ENCODE measurements at places on chromosomes 2 and 18.

GRCh38 chr2:1493431-1494126, 80.3 kb downstream of the TPO start:
- DNase-seq = no peak

DNA sequence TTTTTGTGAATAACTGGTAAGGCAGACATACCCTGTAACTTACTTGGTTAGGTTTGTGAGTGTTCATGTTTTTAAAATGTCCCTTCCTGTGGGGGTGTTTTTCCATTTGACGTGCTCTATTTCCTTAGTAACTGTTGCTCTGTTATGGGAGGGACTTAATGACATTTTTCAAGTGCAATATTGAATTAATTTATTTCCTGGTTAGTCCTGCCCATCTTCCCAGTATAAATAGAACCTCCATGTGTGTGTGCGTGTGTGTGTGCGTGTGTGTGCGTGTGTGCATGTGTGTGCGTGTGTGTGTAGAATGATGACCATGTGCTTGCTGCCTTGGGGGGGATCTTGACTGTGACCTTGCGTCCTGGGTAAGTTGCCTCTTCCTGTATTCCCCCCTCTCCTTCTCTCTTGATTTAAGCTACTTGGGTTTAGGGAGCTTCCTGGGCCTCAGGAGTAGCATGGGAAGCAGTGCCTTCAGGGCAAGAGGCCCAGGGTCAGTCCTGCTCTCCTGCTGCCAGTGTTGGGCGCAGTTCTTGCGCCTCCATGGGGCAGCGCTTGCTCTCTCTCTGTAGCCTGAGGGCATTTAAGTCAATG, 163.9 kb downstream of the LDLRAD4 start:
- peak; percentile 29 for DNase-seq

- no peak for DNase-seq
Observed at GRCh38 chr2:190123956-190124355, 61.4 kb upstream of the MSTN start.

DNA sequence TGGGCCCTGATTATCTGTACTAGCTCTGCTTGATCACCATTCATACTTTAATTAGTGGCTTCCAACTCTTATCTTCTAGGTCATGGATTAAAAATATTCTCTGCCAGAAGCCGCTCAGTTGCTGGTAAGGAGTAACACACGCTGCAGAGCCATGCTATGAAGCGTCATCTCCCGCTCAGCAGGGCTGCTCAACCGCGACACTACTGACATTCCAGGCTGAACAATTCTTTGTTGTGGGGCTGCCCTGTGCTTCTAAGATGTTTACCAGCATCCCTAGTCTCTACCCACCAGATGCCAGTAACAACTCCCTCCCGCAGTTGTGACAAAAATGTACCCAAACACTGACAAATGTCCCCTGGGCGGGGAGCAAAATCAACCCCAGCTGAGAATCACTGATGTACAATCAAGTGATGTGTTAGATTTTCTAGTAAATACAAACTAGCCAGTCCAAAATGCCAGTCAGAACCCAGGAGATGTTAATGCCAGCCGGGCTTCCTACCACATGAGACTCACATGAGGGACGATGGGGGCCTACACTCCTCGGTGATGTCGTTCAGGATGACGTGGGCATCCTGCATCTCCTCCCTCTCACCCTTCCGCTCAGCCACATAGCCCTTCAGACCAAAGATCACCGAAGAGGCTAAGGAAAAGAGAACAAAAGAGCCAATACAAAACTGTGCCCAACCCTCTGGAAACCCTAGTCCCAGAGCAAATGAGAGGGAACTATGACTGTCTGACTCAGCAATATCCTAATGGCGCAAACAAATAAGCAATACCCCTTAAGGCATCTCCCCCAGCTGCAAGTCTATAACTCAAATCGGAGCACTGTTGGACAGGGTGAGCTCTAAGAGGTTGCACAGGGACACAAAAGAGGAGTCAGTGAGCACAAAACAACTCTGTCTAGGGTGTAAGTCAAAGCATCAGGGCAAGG, 15.6 kb downstream of the ILKAP start:
- no peak for DNase-seq

GRCh38 chr2:71129902-71130151, 202 bp downstream of the MCEE start:
- DNase-seq = no peak

- DNase-seq = no peak
Observed at GRCh38 chr2:133835821-133836619, 267.8 kb upstream of the NCKAP5 start.

DNA sequence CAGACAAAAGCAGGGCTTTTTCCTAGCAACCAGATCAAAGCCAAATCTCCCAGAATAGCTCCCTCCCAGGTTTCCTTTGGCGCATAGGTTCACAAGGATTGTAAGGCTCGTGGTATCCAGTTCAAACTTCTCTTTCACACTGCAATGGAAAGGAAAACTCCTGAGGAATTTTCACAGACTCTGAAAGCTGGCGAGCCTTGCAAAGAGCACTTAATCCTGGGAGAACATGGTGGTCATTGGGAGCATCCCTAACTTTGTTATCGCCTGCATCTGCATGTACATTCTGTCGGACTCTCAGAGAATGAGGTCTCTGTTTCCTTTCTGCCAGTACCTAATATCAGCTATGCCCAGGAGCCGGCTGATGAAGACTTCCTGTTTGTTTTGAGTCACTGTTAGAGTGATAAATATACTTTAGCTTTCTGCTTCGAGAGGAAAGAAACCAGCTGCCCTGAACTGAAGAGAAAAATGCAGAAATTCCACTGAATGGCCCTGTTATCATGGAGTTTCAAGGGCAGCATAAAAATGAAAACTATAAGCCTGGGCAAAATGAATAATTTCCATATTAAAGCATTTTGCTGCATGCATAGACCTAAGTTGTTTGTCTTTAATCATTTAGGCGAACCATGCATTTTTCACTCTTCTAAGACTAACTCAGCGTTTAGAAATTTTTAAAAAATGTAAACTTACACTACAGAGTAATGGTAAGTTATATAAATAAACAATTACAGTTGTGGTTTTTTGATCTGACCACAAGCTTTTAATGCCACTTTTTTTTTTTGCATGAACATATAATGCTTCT, 76.4 kb upstream of the ZEB2 start:
- DNase-seq = peak; percentile 41

GRCh38 chr2:127155947-127156346, 49.0 kb upstream of the BIN1 start:
- DNase-seq = no peak

DNA sequence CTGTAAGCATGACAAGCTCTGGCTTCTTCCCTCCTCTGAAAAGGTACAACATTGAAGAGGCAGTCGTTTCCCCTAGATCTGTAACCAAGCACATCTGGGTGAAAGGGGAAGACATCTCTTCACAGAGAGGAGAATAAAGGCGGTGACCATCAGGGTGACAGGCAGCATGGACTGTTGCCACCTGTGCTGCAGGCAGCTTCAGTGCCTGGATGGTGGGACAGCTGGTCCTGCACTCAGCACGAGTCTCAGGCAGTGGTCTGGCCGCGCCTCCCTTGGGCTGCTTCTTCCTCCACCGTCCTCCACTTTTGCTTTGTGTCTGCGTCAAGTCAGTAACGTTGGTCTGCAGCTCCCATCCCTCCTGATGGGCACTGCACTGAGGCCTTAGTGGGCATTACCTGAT, 264.4 kb downstream of the NEDD4L start:
- no peak for DNase-seq

GRCh38 chr2:158777077-158777476, 18.0 kb upstream of the DAPL1 start:
- no peak for DNase-seq

- no peak for DNase-seq
Observed at GRCh38 chr2:150339951-150340350, 147.5 kb downstream of the RND3 start.

GRCh38 chr2:211845338-211846035, 693.1 kb downstream of the ERBB4 start:
- no peak for DNase-seq

DNA sequence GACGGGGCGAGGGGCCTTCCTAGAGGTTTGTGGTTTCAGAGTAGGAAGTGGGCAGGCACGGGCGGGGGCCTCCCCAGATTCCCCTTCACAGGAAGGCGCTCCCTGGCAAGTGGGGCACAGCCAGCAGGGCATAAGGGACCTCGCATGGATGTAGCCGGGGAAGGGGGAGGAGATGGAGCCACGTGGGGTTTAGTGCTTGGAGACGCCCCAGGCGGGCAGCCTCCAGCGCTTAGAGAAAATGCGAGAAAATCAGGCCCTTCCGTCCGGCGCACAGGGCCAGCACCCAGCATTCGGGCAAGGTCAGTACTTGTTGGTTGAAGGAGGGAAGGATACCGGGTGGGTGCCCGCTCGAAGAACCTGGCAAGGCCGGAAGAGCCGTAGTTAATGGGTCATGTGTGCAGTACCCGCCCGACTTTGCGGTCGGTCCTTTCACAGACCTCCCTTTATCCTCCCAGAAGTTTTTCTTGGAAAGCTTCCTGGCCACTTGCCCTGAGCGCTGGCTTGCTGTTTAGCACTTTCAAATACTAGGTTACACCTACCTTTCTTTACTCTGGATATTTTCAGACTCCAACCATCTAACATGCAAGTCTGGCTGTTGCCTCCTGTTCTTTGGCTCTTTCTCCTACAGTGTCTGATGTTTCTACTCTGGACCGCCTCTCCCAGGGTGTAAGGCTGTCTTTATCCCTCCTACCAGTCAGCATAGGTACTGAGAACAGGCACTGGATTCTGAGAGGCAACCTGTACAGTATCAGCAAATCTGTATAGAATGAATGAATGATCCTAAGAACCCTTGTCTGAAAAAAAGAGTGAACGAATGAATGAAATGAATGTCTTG, 78.1 kb downstream of the CIB4 start:
- no peak for DNase-seq

- no peak for DNase-seq
Observed at GRCh38 chr2:13230221-13230620, 513.5 kb downstream of the TRIB2 start.

GRCh38 chr2:159616286-159616701, at the start of gene BAZ2B:
TSS of gene BAZ2B (minus strand) at chr2:159616548. CDS start at chr2:159478719, 137,829 bp downstream.
- DNase-seq = no peak

GRCh38 chr18:10907749-10908148, 241.6 kb downstream of the PIEZO2 start:
- DNase-seq = no peak

DNA sequence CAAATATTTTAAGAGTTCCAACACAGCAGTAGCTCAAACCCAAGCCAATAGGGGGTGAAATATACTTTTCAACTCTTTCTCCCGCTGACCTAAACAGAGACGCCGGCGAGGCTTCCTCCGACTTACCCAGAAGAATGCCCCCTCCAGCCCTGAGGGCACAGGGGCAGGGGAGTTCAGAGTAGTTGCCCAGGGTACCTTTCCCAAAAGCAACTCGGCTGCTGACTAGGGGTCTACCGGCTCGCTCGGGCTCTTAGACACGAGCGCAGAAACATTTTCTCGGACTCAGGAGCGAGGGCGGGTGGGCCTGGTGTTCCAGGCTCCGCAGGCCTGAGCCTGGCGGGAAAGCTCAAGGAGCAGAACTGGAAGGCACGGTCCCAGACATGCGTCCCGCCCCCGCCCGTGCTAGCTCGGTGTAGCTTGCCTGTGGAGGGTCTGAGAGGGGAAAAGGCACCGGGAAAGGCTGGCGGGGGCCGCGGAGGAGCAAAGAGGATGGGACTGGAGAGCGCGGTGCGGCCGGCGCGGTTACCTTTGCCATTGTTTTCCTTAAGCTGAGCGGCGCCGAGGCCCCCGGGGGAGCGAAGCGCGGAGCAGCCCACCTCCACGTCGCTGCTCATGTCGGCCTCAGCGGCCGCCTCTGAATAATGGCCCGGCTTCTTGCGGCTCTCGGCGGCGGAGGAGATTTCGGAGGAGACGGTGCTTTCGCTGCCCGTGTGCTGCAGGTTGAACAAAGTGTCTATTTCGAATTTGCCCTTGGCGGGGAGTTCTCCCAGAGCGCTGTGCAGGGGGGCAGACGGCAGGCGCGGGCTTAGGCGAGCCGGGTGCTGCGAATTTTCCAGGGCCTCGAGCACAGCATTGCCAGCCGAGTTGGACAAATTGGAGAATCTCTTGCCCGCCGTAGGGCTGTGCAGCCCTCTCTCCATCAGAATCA, 674 bp downstream of the EVX2 start:
- DNase-seq = no peak

DNA sequence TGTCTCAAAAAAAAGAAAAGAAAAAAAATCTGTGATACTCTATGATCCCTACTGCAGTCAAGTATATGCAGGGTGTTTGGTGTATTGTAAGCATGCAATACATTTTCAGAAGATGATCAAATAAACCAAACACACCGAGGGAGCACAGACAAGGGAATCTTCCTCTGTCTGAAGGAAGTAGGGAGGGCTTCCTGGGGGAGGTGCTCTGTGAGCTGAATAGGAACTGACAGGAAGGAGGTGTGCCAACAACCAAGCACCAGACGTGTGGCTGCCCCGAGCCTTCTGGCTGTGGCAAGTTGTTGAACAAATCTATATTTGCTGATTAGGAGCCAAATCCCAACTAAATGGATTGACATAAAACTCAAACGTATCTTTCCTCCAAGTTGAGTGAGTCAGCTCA, 14.6 kb downstream of the THNSL2 start:
- no peak for DNase-seq

DNA sequence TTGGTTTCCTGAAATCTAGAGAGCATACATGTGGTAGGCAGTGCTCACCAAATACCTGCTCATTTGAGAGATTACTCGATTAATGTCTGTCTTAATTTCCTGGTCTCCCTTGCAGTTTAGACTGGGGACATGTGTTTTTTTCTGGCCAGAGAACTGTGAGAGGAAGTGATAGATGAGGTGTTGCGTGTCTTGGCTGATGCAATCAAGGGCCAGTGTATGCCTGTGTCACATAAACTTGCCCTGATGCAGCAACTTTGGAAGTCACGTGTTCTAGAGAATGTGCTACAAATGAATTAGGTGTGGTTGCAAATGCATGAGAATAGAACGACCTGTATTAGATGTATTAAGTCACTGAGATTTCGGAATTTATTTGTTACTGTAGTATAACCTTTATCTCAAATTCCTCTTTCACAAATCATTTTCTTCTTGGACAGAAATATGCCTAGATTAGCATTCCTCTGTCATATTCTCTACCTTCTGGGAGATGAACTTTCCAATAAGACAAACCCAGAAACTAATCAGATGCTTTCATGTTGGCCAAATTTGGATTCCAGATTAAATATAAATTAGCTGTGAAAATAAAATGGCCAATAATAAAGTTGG, 9.9 kb upstream of the IL1A start:
- DNase-seq = no peak

DNA sequence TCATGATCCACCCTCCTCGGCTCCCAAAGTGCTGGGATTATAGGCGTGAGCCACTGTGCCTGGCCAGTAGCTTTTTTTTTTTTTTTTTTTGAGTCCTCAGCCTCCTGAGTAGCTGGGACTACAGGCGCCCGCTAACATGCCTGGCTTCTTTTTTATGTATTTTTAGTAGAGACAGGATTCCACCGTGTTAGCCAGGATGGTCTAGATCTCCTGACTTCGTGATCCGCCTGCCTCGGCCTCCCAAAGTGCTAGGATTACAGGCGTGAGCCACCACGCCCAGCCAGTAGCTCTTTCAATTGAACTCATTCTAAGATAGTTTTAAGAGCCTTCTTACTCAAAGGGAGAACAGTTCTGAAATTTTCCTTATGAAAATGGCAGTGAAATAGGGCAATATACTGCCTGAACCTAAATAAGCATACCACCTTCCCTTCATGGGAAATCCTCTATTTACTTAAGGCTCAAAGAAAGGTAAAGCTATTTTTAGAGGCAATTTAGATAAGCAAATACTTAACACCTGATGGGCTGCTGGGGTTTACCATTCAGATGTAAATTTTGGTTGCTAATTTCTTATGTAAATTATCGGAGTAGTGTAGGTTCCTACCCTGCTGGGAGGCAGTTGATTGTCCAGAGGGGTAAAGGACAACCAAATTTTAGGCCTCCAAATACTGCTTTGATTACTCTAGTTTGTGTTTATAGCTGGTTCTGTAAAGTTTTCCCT, 144.7 kb downstream of the GREB1L start:
- DNase-seq = no peak

Data from NCI-H1048 (cell line).